GM23338 (cell line): ENCODE measurements at places on chromosomes 4 and X. TPM values are rescaled to one million over a fixed set of nuclear protein-coding genes. Genes with fewer than 3 reads are reported as not detected.

GRCh38 chrX:17860811-17861488, at the start of gene RAI2:
TSS of gene RAI2 (minus strand) at chrX:17861298. CDS start at chrX:17802010, 59,288 bp downstream.
- peak; percentile 48 for DNase-seq
- H3K4me3 ChIP-seq, result peak within 1 kb of the TSS; percentile 65
- no peak within 1 kb of the TSS for H3K27ac ChIP-seq
- peaks cover 66% of the 10 kb centered on the region for H3K27me3 ChIP-seq

DNA sequence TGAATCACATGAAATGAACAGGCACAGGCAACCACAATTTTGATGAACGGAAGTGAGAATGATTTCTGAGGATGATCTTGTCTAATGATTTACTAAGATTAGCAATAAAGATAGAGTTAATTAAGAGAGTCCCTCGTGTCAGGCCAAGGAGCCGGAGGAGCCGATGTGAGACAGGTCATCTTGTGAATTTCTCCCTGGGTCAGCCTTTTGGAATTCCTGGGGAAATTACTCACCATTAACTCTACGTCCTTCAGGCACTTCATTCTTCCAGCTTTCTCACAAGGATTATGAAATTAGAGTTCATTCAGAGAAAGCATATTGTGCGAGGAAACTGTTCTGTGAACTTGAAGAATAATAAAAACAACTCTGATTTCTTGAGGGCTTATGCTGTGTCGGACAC, 86.7 kb downstream of the PSAPL1 start:
- no peak for DNase-seq
- H3K4me3 ChIP-seq, result no peak overlapping the region
- H3K27me3 ChIP-seq, result no peaks in the 10 kb centered on the region
- no peaks in the 10 kb centered on the region for H3K36me3 ChIP-seq
- H3K4me1 ChIP-seq, result no peaks in the 10 kb centered on the region
- H3K27ac ChIP-seq, result no peak overlapping the region

DNA sequence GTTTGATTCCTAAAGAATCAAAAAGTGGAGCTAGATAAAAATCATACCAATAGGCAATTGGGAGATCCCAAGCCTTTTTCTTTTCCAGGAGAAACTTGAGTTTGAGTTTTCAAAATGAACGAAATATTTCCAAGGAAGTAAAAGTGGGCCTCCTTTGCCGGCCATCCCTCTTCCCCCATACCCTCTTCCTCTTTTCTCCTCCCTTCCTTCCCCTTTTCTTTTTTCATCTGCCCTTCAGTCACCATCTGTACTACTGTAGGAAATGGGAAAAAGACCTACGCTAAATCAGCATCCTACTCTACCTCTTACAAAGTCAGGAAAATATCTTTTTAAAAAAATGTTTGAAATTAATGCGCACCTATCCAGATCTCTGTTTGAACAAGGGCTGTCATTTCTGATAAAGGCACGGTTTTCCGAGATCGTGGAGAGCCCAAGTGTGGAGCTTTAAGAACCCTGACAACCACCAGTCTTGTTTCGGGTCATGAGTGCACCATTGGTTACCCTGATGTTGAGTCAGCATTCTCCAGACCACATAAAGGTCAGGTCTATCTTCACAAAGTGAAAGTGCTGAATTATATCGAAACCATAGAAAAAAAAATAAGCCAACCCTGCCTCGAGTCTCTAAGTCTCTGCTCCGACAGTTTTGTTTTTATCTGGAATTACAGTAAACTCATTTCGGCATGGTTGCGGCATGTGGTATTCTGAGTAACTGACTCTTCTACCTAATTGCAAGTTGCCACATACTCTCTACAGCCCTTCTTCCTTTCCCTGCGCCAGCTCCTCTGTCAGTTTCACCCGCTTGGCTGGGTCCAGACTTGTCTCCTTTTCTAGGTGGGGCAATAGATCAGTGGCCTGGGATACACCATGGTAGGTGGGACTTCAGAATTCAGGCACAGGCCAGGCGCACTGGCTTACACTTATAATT, 140.2 kb upstream of the KLF3 start:
- no peak overlapping the region for H3K4me3 ChIP-seq
- DNase-seq, result no peak
- H3K27ac ChIP-seq, result no peak overlapping the region
- no peaks in the 10 kb centered on the region for H3K27me3 ChIP-seq

Gene AADAT
- total RNA-seq, result 4.5 and 7.0 TPM in 2 replicates

Gene EDNRA
- 4.5 and 5.0 TPM in 2 replicates for total RNA-seq

Gene PPM1K
- total RNA-seq, result 11.7 and 12.0 TPM in 2 replicates
